ENCODE measurements at places on chromosomes 5 and 9. TPM values are rescaled to one million over a fixed set of nuclear protein-coding genes. Genes with fewer than 3 reads are reported as not detected.

The SPARC gene
- 228 TPM for total RNA-seq

The PLAC8L1 gene
- 0.49 TPM for total RNA-seq

The ARID3C gene
- 0.33 TPM for total RNA-seq

The WNT8A gene
- total RNA-seq, result not detected

The LURAP1L gene
- 6.8 TPM for total RNA-seq

Data from Panc1 (cell line).